ENCODE measurements at places on chromosomes 7 and 10.

DNA sequence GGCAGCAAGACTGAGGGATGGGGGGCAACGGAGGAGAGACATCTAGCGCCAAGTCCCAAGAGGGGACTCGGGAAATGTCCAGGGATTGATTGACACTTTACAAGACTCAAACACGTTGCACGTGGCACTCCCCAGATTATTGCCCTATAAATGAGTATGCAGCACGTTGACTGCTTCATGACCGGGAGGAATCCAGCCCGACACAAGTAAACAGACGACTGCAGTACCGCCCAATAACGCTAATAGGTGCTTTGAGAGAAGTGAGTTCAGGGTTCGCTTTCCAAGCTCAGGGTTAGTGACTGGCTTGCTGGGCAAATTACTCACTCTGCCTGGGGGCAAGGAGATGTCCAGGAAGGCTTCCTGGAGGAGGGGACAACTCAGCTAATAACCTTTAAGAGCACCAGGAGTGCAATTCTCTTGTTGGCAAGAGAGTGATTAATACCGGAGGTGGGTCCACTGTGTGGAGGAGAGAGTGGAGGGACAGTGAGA lies 73.3 kb upstream of the MYL10 start:
- no peak for DNase-seq

GRCh38 chr7:128867241-128867640 lies 4.6 kb downstream of the ATP6V1F start:
- DNase-seq: no peak

DNA sequence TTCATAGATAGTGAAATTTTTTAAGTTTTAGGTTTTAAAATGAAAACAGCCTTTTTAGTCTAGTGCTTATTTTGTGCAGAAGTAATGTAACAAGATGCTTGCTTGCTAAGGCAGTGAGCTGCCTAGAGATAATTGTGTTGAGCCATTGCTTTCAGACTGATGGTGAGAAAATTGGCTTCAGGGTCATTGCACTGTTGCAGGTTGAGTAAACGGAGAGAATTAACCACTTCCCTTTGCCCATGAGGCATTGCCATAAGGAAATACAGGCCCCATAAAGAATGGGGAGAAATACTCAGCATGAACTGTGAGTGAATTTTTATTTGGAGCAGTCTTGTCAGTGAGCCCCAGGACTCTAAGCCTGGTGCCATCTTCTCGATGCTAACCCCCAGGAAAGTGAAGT lies 140.5 kb downstream of the LRRC4 start:
- DNase-seq: no peak

- no peak for DNase-seq
Measured at GRCh38 chr7:94449151-94449725, 54.5 kb downstream of the COL1A2 start.

GRCh38 chr10:103683851-103684250 lies 171.5 kb downstream of the SH3PXD2A start:
- DNase-seq: no peak

GRCh38 chr10:124149189-124150042 lies 56.0 kb upstream of the CHST15 start:
- DNase-seq: no peak

- DNase-seq: no peak
Measured at GRCh38 chr7:40899151-40899550, 764.3 kb downstream of the SUGCT start.

DNA sequence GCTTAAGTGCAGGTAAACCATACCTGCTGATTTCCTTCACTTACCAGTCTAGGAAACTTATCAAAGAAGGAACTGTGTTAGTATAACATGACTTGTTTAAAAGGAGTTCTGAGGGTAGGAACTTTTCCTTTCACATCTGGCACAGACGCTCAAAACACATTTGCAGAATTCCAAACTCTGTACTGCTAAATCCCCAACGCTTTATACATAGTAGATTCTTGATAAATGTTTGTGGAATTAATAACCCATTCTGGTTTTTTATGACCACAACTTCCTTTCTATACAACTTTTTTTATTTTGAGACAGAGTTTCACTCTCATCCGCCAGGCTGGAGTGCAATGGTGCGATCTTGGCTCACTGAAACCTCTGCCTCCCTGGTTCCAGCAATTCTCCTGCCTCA lies 7.7 kb upstream of the TRUB1 start:
- DNase-seq: no peak

DNA sequence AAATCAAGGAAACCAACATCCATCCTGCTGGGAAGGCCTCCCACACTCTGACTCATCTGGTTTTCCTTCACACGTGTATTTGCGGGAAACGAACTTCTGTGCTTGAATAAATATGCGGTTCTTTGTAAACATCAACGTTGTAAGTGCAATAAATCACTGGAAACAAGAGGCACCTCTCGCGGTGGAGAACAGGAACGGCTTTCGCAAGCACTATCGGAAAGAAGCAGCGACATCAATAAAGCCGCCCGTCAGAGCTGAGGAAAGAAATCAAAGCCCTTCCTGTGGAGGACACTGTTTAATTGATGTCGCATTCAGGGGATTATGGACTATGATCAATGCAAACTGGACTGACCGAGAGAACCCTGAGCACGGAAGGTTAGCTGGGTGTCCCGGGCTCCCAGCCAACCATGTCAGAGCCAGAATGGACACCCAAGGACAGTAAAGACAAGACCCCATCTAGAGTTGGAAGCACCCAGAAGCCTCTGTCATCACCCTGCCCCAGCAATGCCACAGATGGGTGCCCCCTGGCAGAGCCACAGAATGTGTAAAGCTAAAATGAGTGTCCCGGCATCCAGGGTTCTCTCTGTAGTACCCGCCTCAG lies 37.6 kb downstream of the OAT start:
- DNase-seq: no peak

DNA sequence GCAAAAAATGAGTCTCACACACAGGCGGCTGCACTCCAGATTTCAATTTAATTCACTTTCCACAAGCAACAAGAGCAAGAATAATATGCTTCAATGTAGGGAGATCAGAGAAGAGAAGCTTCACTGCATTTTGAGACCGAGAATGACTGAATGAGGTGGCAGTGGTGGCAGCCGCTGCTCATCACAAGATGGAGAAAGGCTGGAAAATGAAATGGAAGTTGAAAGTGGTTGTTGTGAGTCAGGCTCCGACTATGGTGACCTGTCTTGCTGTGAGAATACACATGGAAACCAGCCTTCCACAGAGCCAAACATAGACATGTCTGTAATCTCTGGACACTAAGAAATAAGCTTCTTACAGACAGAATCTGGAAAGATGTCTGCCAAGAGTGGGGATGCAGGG lies 499.6 kb upstream of the LRRN3 start:
- DNase-seq: no peak

GRCh38 chr7:23955145-23955544 lies 245.1 kb downstream of the STK31 start:
- no peak for DNase-seq

DNA sequence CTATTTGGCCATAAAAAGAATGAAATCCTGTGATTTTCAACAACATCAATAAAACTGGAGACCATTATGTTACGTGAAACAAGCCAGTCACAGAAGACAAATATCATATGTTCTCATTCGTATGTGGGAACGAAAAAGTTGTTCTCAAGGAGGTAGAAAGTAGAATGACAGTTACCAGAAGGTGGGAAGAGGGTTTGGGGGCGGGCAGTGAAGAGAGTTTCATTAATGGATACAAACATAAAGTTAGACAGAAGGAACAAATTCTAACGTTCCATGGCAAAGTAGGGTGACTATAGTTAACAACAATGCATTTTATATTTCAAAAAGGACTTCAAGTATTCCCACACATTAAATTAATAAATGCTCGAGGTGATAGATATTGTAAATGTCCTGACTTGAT lies 97.4 kb downstream of the ZPBP start:
- DNase-seq: no peak

- no peak for DNase-seq
Measured at GRCh38 chr10:47031211-47031900, 120.1 kb downstream of the PTPN20 start.

DNA sequence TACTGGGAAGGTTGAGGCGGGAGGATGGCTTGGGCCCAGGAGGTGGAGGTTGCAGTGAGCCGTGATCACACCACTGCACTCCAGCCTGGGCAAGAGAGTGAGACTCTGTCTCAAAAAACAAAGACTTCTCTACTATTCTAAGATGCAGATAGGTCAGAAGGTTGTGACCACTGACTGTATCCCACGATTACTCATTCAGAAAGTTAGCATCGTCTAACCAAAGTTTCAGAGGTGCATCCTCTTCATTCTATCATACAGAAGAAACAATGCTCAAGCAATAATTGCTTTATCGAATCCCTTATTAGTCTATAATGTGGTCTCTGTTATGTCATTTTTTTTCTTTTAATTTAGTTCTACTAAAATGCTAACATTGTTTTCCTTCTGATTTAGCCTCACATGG lies 348.7 kb upstream of the LRGUK start:
- DNase-seq: no peak

GRCh38 chr7:105707967-105708762 lies 126.9 kb upstream of the EFCAB10 start:
- DNase-seq: no peak

- no peak for DNase-seq
Measured at GRCh38 chr10:60167050-60167449, 222.6 kb downstream of the ANK3 start.

- DNase-seq: no peak
Measured at GRCh38 chr10:110221044-110221720, 13.8 kb downstream of the MXI1 start.

DNA sequence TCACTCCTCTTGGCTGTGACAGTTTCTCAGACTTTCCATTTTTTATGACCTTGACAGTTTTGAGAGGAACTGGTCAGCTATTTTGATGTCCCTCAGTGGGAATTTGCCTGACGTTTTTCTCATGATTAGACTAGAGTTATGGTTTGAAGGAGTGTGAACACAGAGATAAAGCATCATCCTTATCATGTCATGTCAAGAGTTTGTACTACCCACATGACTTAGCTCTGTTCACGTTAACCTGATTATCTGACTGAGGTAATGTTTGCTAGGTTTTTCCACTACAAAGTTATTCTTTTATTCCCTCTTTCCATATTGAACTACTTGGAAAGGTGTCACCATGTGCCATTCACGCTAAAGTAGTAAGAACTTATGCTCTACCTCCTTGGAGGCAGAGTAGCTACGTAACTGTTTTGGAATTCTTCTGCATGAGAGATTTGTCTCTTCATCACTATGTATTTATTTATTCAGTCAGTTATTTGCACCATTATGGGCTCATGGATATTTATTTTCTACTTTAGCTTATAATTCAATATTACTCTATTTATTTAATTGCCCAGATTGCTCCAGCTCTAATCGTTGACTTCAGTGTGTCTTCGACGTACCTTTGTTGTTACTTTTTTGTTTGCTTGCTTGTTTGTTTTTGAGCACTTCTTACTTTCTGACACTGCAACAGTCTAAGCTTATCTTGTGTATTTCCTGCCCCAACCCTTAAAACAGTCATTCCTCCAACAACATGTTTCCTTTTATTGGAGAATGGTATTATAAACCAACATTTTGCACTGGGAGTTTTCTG lies 50.4 kb downstream of the CPED1 start:
- no peak for DNase-seq

- DNase-seq: no peak
Measured at GRCh38 chr10:20181434-20181833, 365.2 kb downstream of the PLXDC2 start.

GRCh38 chr7:13117103-13117502 lies 429.7 kb downstream of the ARL4A start:
- DNase-seq: no peak

- no peak for DNase-seq
Measured at GRCh38 chr7:155795401-155795800, 16.9 kb downstream of the SHH start.

GRCh38 chr10:85222300-85222699 lies 893.9 kb downstream of the CCSER2 start:
- no peak for DNase-seq

- no peak for DNase-seq
Measured at GRCh38 chr7:41378156-41378555, 324.7 kb downstream of the INHBA start.

DNA sequence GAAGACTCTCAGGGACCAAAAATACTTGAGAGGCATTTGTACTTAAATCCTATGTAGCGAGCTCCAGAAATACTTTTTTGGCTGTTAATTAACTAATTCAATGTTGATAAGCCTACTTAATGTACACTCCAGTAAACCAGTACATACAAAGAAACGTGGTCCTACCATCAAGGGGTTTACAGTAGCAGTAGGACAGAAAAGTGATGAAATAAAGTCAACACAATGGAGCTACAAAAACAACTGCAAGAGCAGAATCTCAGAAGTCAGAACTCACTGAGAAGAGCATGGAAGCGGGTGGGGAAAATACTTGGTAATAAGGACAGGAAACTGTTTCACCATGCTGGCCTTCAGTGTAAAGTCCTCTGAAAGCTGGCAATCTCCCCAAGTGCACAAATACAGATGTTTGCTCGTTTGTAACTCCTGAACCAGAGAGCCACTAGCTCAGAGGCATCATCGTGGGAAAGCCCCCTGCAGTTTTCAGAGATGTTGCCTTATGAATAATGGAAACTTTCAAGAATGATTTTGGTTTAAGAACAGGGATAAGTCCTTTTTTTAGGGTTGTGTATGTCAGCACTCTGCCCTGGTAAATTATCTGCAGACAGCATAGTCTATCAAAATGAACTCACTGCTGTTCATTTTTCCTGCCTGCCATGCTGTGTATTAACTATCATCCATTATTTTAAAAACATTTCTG lies 233.2 kb downstream of the SORCS1 start:
- no peak for DNase-seq

- DNase-seq: no peak
Measured at GRCh38 chr7:64180989-64181388, 26.0 kb upstream of the ZNF735 start.

DNA sequence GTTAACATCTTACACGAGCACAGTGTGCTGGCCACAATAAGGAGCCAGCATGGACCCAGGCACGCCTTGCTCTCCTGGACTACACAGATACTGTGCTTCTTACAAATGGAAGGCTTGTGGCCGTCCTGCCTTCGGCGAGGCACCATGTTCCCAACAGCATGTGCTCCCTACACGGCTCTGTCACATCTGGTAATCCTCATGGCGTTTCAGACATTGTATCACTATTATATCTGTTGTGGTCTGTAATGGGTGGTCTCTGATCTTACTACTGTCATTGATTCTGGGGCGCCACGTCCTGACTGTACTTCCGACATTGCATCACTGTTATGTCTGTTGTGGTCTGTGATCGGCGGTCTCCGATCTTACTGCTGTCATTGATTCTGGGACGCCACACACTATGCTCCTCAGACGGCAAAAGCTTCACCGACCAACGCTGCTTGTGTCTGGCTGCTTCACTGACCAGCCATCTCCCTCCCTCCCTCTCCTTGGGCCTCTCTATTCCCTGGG lies 195.4 kb downstream of the MAD1L1 start:
- DNase-seq: no peak

DNA sequence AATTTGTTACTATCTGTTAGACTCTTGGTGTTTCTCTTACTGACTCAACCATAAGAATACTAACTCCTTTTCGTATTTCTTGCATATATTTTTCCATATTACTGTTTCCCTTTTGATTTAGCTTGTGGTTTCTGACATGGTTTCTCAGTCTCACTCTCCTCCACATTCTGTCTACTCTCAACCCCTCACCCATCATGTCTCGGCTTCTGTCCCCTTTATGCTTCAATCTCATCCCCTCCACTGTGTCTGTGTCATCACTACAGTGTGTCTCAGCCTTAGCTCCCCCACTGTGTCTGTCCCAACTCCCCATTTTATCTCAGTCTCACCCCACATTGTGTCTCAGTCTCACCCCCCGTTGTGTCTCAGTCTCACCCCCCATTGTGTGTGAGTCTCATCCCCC lies 126.9 kb downstream of the VIPR2 start:
- DNase-seq: no peak

GRCh38 chr7:98180751-98181150 lies 30.5 kb upstream of the BHLHA15 start:
- no peak for DNase-seq
